Vagina (tissue), 2 donors: ENCODE measurements at places on chromosomes 1 and 21. TPM values are rescaled to one million over a fixed set of nuclear protein-coding genes. Genes with fewer than 3 reads are reported as not detected.

- peak; percentile 58 for DNase-seq
Observed at GRCh38 chr1:47678464-47678980, 240.7 kb downstream of the FOXD2 start.

DNA sequence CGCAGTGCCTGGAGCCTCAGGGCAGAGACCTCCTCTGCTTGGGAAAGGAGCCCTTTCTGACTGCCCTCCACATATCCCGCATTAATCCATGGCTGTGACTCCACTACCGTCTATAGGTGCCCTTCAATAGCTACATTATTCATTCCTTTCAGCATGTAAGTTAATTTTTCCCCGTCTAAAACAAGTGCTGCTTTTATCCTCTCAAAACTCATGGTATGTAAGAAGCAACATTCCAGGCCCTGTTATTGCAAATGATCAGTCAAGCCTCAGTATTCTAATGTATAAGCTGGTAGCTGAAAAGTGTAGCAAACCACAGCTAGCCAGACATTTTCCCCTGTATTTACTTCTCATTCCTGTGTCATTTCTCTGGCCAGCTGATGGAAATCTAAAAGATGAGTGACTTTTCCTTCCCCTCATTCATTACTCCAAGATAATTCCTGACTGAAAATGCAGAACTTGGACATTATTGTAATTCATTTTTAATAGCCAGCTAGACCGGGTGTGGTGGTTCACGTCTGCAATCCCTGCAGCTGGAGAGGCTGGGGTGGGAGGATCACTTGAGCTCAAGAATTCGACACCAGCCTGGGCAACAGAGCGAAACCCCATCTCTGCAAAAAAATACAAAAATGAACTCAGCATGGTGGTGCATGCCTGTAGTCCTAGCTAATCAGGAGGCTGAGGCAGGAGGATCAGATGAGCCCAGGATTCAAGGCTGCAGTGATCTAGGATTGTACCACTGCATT lies 88.5 kb upstream of the SOD1 start:
- DNase-seq = no peak

DNA sequence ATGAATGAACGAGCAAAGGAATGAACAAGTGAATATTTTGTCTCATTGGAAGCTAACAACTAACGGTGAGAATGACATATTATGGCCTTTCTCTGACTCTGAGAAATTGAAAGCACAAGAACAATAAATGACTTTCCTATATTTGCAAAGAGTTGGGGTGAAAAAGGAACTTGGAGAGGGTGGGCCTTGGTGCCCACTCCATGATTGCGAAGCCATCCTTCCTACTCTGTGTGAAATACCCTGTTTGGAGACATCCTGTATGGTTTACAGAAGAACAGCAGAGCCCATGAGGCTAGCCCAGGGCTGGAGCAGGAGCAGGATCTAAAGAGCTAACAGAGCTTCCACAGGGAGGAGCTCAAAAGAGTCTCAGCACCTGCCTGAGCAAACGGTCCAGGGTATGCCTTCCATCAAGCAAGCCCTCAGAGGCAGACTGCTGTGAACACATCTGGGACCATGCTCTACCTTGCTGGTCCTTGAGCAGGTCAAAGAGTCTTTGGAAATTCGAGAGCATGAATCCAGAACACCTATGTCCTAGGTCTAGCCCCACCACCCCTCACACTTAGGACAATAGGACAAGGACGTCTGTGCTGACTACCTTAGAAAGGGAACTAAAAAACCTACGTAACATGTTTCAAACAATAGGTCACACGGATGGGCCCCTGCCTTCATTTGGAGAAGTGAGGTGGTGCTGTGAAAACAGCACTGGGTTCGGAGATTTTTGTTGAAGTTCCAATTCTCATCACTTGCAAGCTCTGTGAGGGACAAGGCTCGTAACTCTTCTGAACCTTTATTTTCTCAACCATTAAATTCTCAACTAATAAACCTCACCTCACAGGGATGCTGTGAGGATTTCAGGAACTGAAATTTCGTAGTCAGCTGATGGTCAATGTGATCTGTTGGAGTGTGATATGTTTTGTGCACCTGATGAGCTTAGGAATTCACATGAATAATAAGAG lies 377.4 kb downstream of the RRAGC start:
- DNase-seq = peak; percentile 82

- DNase-seq = no peak
Observed at GRCh38 chr1:78649628-78650027, at the start of gene IFI44. IFI44 (plus strand) TSS chr1:78649831; CDS start chr1:78650196, 365 bp downstream.

DNA sequence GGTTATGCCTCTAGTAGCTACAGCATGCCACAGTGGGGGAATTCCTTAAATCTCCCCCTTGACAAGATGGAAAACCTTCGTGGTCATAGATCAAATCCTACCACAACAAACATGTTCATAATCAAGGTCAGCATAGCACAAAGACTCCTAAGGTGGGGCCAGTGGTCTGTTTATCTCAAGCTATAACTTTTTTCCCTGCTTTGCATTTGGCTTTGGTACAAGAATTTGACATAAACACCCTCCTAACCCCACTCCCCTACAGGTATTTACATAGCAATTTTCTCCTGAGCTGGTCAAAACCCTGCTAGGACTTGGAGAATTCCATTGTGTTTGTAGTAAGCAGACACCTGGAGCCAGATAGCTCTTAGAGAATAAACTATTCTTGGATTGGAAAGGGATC lies 58.5 kb downstream of the HIVEP3 start:
- DNase-seq = no peak

DNA sequence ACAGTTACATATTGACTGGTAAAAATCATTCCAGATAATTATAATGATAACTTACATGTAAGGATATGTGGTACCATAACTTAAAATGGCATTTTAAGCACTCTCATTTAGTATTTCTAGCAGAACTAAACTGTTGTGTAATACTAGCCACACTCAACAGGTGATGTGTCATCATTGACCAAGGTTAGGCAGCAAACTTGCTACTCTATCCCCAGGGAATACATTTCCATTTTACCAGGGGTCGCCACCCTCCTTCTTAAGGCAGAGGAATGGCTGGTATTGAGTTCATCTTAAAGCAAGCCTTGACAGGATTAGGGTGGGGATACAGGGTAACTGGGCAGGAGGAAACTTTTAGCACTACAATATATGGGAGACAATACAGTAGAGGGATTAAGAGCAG lies 259.8 kb upstream of the CAMK1G start:
- DNase-seq = no peak

GRCh38 chr1:64137412-64137803 lies 66.0 kb upstream of the UBE2U start:
- DNase-seq = no peak

DNA sequence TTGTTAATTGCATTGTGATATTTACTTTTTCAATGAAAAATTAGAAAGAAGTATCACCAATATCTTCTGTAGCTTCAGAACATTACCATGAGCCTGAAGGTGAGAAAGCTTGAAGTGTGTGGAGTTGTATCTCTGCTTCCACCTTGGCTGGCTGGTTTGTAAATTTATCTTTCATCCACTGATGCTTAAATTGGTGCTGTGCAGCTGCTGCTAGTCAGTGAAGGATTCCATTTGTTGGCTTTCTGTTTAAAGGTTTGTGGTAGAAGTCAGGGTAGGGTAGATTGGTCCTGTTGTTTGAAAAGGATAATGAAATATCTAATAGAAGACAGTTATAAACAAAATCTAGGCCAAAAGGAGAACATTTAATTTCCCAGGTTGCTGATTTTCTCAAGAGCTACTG lies 105.7 kb downstream of the C1orf21 start:
- DNase-seq = no peak

The CTSK gene
- total RNA-seq = 67.3 TPM

The REN gene
- not detected for total RNA-seq

The CLCA1 gene
- not detected for total RNA-seq

The SLC9C2 gene
- total RNA-seq = not detected

The DNALI1 gene
- 4.7 TPM for total RNA-seq

The HSPG2 gene
- total RNA-seq = 179 TPM

The HOOK1 gene
- 24.6 TPM for total RNA-seq

The LPAR3 gene
- 18.7 TPM for total RNA-seq
